Breast epithelium (tissue), 4 donors: ENCODE measurements at places on chromosomes 4 and X. TPM values are rescaled to one million over a fixed set of nuclear protein-coding genes. Genes with fewer than 3 reads are reported as not detected.

Gene MAGEA8
- total RNA-seq: not detected

GRCh38 chr4:14259936-14260335, 632.4 kb upstream of the BOD1L1 start:
- DNase-seq: no peak

DNA sequence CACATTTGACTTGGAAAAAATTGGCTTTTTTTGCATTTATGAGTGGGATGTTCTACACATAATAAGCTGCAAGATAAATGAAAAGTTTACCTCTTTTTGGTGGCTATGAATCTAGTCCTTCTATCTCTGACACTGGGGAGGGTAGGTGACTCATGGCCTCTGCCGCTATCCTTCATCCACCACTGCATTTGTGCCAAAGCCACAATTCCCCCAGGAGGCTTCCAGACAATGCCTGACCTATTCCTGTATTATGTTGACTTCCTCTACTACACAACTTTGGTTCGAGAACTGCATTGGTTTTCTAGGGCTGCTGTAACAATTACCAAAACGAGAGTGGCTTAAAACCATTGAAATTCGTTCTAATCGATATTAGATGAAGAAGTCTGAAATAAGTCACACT, 245.6 kb downstream of the TRAM1L1 start:
- no peak for DNase-seq

GRCh38 chr4:1523506-1523905, 117.3 kb upstream of the NKX1-1 start:
- no peak for DNase-seq

- DNase-seq: no peak
Measured at GRCh38 chr4:175635546-175635945, 176.5 kb downstream of the GPM6A start.

- DNase-seq: no peak
Measured at GRCh38 chr4:91267543-91267942, 1036.2 kb upstream of the GRID2 start.
